Stromal cell of bone marrow (primary cell): ENCODE measurements at places on chromosomes 2 and 18.

GRCh38 chr2:102806250-102806837 lies 44.5 kb downstream of the TMEM182 start:
- peak; percentile 58 for DNase-seq

- DNase-seq = no peak
Measured at GRCh38 chr2:161651547-161651946, 27.3 kb downstream of the SLC4A10 start.

DNA sequence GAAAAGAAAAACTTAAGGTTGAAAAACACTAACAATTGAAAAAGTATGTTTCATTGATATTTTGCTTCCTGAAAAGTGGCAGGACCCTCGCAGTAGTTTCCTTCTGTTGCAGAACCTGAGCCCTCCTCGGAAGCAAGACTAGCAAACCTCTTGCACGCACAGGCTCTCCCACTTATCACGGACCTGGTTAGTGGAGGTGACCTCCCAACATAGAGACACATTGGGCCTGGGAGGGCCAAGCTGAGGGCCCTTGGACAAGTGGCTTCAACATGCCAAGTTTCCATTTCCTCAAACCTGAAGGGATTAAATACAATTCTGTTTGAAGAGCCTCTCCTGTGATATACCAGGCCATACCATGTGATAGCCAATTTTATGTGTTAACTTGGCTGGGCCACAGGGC lies 133.4 kb upstream of the AGAP1 start:
- DNase-seq = no peak

GRCh38 chr2:157193461-157193860 lies 64.0 kb upstream of the GALNT5 start:
- no peak for DNase-seq

DNA sequence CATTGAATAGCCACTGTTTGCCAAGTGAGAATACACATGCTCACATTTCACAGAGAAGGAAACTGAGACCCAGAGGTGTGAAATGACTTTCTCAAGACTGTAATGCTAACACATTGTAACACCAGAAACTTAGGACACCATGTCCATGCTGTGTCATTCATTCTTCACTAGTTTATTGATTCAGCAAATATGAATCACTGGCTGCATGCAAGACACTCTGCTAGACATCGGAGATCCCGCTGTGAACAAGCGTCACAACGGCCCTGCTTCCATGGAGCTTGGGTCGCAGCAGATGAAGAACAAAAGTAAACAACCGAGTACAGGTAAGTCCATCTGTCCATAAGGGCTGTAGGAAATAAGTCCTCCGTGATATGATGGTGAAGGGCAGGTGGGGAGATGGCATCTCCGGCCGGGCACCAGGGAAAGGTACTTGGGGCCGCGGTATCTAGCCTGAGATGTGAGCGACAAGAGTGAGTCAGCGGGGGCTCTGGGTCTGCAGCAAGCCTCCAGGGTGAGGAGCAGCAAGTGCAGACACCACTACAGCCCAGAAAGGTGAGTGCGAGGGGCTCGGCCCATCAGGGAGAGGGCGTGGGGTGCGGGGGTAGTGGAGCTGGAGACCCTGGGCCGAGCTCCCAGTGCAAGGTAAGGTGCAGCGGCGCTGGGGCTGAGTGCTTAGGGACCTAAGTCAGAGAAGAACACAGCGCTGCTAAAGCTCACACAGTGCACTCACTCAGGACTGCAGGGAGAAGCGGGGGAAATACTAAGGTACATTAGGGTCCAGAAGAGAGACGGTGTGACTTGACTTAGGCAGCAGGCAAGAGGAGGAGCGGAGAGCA lies 391.2 kb downstream of the FBXO15 start:
- no peak for DNase-seq

- peak; percentile 59 for DNase-seq
Measured at GRCh38 chr2:55899881-55900280, 23.7 kb downstream of the EFEMP1 start.

GRCh38 chr18:48152549-48152948 lies 222.1 kb upstream of the SMAD2 start:
- DNase-seq = no peak

GRCh38 chr18:2538844-2539243 lies 32.5 kb downstream of the METTL4 start:
- peak; percentile 24 for DNase-seq

DNA sequence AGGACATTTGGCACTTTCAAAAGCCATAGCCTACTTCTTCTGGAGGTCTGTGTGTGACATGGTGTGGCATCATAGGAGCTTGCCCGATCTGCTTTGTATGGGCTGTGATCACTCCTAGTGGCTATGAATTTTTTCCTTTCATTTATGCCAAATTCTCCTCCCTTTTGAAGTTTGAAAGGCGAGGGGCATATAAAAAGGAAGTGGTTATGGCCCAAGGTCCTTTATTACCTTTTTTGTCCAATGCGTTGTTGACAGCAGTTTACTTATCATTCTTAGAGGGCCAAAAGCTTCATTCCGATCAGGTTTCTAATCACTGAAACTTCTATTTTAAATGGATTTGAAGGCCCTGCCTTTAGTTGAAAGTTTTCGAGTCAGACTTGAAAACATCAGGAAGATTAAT lies 224.3 kb upstream of the FOSL2 start:
- no peak for DNase-seq
